ENCODE measurements at places on chromosomes 6 and 20.

- no peak for DNase-seq
Measured at GRCh38 chr6:138417493-138418117, 13.6 kb downstream of the HEBP2 start.

- DNase-seq, result no peak
Measured at GRCh38 chr6:7998103-7998725, 66.0 kb downstream of the BLOC1S5 start.

DNA sequence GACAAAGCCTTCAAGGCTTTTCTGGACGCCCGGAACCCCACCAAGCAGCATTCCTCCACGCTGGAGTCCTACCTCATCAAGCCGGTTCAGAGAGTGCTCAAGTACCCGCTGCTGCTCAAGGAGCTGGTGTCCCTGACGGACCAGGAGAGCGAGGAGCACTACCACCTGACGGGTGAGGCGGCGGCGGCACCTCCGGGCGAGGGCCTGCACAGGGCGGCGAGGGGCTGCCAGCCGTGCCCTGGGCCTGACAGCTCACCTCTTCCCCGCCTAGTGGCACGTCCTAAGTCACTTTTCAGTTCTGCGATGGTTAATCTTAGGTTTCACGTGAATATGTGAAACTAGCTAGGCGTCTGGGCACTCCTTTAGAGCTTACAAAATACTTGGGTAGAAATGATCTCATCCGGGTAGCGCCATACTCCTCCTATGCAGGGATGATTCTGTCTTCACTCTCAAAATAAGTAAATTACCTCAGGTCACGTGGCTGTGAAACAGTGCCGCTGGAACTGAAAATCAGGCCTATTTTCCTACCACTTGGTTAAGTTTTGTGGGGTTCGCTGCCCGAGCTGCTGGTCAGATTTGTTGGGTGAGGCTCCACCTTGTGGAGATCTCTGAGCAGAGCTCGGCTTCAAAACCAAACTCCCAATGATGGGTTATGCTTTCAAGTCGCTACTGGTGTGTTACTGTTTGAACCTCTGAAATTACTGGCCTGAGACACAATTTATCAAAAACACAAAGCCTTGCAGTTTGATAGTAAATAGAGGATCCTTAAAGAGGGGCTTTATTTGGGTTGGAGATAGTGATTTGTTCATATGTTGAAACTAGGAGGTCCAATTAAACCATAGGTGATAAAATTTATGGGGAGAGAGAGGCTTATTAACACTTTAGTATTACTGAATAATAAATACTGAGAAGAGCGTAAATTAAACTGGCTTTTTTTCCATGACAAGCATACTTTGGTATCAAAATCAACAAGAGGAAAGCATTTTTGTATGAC is 15.5 kb upstream of the CLDN20 start:
- no peak for DNase-seq

DNA sequence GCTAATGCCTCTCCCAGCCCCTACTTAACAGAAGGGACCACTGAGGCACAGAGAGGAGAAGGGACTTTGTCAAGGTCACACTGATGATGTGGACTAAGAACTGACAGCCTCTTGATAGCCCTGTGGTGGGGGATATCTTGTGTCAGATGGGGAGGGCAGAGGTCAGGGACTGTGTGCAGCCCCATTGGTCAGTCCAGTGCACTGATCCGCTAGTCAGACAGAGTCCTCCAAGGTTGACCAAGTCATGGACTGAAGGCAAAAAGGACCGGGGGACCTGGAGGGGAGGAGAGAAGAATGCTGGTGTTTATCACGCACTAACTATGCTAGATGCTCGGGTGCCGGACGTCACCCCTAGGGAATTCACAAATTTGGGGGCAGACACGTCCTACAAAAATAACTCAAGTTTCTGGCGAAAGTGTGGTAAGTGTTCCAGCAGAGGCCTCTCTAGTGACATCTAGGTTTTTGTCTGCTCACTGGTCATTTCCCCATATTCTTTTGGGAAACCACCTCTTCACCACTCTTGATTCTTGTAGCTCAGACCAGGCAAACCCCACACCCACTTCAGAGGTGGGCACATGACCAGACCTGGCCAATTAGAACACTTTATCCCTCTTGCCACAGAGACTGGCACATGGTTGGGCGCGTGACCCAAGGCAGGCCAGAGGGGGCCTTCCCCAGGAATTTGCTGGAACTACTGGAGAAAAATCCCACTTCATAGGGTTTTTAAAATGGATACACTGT is 21.0 kb downstream of the TCF15 start:
- no peak for DNase-seq

DNA sequence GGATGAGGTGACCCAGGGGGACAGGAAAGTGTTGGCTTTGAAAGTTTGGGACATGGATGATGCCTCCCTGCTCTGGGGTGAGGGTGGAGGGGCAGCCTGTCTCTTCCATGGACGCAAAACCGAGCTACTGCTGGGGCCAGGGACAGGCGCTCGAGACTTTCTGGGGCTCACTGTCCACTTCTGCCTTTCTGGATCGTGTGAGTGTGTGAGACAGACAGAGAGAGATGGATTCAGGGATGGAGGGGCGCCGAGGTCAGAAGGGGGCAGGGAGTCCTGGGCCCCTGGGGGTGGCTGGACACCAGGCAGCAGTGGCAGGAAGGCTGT is 78.0 kb upstream of the GATA5 start:
- DNase-seq, result no peak

GRCh38 chr6:2582268-2582667 is 168.5 kb downstream of the MYLK4 start:
- no peak for DNase-seq

GRCh38 chr6:139175389-139175948 is 40.6 kb downstream of the HECA start:
- no peak for DNase-seq

DNA sequence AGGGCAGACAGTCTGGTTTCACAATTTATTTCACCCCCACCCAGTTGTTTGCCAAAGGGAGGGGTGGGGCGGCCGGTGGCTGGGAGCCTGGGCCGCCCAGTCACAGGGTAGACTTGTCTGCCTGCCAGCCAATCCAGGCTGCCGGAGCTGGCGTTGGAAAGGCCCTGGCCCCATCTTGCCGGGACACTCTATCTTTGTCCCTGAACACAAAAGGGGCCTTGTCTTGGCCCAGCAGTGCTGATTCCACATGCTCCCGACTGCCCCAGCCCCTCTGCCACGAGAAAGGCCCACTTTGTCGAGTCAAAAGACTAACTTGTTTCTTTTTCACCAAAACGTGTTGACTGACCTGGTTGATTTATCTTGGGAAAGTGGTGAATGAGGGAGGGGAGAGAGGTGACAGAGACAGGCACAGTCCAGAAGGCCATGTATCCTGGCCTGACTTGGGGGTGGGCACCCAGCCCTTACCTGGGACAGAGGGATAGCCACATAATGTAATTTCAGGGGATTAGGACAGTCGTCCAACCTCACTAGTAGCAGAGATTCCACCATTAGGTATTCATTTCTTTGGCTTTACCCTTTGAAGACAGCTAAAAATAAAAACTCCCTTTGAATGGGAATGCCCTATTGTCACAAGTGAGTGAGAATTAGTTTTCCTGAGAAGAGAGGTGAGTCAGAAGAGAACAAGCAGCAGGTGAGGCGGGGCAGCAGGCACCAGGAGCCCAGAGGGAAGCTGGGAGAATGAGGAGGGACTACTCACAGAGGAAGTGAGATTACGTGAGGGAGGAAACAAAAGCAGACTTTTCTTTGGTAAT is 67.0 kb upstream of the SIRPA start:
- DNase-seq, result no peak

DNA sequence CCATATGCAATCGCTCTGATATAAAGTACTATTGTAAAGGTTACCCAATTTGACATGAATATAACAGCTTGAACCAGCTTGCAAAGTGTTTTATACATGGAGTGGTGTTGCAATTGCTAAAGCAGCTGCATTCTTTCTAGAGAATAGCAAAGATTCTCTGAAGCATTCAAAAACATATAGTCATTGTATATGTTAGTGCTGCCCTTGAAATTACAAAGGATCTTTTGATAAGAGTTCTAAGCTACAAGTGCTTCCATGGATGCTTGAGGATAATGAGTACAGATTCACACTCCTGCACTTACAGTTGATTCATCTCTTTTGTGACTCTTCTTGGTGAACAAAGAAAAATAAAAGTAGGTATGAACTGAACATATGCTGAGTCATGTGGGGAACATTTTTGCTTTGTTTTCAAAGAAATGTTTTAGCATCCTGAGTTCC is 175.7 kb downstream of the ALDH8A1 start:
- DNase-seq, result no peak
